ENCODE measurements at places on chromosomes 4 and X.
A peak's percentile ranks its signal among the peaks of the same experiment; 100 is the strongest.

DNA sequence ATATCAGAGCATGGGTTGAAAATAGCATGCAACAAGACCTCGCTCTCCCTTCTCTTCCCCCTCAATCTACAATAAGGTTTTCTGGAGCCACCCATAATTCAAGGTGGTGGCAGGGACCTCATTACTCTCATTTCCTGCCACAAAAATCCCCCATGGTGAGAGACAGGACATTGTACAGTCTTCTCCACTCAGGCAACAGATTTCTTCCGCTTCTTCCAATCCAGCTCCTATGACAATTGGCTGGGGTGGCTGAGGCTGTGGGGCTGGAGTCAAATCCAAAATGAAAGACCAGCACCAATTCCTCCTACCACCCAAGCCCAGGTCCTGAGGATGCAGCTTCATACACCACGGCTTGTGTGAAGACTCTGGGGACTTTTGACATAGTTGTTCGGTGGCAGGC is 40.3 kb upstream of the NKRF start:
- DNase-seq, result no peak

DNA sequence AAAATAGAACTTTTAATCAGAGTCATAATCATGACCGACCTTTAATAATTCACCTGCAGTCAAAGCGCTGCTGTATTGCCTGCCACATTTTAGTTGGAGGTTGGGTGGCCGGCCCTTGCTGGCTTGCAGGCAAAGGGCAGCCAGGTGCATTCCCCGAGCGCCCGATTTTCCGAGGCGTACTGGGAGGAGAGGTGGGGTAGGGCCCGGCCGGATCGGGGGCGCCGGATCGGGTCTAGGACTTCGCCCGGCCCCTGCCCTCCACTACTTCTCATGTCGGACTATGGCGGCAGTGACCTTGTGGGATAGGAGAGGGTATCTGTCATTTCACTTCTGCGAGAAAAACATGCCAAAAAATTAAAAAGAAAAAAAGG is 2.5 kb upstream of the RS1 start:
- no peak for DNase-seq

GRCh38 chr4:107666134-107666533 is 53.9 kb downstream of the PAPSS1 start:
- no peak for DNase-seq

DNA sequence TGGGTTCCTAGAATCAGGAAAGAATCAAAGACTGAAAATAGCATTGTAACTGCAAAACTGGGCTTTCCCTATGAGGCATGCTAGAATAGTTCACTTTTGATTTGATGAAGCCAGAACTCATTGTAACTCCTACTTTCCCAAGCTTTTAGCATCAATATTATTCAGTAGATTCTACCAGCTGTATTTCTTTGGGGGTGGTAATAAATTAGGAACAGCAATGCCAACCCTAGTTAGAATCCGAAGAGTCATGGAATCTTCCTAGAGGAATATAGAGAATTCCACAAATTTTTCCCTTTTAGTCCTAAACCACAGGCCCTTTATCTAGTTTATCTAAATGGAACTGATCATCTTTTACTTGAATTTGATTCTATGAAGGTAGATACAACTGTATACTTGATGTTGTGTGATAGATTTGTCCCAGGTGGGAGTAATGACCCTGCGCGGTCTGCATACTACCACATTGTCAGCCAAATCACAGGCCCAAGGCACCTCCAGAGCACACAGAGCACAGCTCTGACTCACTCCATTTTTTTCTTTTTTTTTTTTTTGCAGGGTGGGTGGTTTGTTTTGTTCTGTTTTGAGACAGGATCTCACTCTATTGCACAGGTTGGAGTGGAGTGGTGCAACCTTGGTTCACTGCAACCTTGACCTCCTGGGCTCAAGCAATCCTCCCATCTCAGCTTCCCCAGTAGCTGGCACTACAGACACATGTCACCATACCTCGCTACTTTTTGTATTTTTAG is 66.6 kb downstream of the EDNRA start:
- DNase-seq, result no peak

DNA sequence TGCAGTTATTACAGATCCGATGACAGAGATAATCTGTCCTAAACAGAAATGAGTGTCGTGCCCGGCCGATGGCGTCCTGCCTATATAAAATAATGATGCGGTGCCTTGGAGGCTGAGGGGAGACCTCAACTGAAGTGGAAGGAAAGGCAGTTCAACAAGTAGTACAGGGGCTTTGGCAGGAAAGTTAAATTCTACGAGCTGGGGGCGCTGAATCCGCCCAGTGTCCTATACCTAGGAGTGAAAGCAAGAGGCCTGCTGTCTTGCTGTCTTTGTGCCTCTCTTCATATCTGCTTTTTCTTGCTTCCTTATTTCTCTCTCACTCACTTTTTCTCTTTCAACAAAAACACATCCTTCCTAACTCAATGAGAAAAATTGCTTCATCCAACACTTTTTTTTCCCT is 82.2 kb upstream of the PRPS2 start:
- no peak for DNase-seq

GRCh38 chr4:184529283-184529682 is 54.9 kb upstream of the IRF2 start:
- DNase-seq, result no peak

- DNase-seq, result no peak
These were observed 425.7 kb upstream of the ZFP42 start for GRCh38 chr4:187569871-187570270.

- no peak for DNase-seq
These were observed 217.2 kb upstream of the PCDH18 start for GRCh38 chr4:137749466-137749865.

GRCh38 chrX:68584221-68584620 is 63.2 kb upstream of the STARD8 start:
- DNase-seq, result no peak

- DNase-seq, result peak; percentile 65
These were observed 30.9 kb downstream of the NIPAL1 start for GRCh38 chr4:48047421-48047844.

DNA sequence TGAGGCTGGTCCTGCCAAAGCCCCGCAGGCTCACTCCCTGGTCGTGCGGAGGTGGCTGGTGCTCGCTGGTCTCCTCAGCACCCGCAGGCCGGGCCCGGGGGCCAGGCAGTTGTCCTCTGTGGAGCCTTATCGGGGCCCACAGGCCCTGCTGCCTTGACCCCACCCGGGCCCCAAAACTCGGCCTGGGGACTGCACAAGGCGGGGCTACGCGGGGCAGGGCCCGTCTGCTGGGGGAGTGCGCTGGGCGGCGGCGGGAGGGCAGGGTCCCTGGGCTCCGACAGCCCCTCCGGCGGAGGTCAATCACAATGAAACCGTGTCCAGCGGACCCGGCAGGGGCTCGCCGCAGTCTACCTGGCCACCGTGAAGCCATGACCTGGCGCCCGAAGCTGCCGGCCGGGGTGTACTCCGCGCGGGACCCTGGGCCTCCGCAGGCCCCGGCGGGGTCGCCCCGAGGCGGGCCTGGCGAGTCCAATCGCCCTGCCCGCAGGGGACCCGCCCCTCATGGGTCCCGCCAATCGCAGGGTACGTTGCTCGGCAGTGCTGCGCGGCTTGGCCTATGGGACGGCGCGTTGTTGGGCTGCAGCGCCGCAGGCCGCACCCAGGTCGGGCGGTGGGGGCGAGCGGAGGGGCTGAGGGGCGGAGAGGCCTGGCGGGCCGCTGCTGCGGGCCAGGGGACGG is at the start of gene ADD1:
TSS of gene ADD1 (plus strand) at position 582 of the 678 bp plus-strand sequence. CDS start 32,072 bp downstream, outside the sequence.
- DNase-seq, result peak; percentile 84

GRCh38 chr4:24070117-24070516 is 180.3 kb upstream of the PPARGC1A start:
- DNase-seq, result no peak

DNA sequence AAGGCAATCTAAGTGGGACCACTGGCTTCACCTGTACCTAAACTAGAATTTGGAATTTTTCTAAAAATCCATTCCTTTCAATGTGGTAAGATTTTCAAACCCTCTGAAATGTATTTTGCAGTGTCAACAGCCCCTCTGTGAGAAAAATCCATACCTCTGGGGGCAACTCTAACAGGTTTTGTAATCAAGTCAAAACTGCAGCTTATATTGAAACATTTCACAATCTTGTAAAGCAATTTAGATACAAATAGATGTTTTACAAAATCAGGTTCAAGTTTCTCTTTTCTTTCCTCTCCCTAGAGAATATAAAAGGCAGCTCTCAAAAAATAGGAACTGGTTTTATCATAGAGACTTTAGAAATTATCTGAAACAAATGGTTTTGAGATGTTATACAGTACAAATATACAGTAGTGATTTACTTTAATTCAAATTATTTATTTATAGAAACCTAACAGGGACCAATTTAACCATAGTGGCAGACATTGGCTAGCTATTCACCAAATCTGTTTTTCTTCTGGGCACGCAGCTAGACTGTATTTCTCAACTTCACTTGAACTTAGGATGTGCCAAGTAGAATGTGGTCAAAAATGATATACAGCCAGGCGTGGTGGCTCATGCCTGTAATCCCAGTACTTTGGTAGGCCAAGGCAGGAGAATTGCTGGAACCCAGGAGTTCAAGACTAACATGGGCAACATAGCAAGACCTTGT is 36.3 kb upstream of the SPINK2 start:
- no peak for DNase-seq

DNA sequence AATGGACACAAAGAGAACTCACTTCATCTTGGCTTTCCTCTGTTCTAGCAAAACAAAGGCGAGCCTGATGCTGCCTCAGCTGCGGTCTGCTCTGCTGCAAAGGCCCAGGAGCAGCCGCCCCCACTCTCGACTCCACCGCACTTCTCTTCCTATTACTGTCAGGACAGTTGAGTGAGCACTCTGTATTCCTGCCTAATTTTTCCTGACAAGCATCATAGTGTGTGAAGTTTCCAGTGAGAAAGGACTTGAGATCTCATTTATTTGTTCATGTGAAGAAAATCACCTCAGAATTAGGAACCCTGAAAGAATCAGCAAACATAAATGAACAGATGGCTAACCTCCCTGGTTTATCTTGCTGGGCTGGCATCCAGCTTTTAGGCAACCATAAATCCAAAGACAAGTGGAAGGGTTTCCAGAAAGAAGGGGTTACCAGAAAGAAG is 15.6 kb downstream of the SCARB2 start:
- no peak for DNase-seq

DNA sequence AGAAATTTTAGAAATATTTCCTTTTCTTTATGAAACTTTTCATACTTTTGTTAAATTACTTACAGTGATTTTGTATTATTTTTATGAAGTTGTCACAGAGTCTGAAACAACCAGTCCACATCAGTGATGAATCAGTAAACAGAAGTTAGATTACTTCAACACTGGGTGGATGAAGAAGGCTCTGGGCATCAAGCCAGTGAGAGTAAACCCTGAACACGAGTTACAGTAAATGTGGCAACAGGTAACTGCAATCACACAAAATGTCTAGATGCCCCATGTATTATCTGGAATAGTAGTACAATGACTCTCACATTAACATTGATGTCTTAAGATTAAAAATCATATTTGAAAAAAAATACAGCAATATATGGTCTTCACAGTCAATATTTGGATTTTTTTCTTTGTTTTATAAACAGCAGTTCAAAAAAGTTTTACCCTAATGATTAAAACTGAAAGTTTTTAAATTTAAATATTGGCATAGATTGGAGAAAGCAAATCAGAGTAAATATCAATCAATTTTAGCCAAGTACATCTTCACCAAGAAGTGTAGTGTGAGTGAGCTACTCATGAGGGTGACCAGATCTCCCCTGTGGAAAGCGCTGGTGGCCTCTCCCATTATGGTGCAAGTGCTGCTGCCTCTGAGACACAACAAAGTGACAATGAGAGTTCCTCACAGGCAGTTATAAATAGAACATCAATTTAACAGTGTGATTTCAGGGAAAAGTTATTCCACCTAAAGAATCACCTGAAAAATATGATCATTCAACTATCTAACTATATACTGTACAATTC is 63.2 kb upstream of the UGT2B7 start:
- DNase-seq, result no peak

DNA sequence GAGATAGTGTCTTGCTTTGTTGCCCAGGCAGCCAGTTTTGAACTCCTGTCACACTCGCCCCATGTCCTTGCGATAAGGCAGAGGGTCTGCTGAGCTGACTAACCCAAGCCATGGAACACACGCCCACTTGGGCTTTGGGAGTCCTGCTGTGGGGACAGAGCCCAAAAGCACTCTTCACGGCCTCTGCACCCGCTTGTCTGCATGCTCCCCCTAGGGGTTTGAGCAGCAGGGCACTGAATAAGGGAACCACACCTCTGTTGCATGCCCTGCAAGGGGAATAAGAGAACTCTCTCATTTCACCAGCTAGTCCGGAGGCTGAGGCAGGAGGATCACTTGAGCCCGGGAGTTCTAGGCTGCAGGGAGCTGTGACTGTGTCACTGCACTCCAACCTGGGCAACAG is 166.0 kb downstream of the STAG2 start:
- DNase-seq, result no peak

DNA sequence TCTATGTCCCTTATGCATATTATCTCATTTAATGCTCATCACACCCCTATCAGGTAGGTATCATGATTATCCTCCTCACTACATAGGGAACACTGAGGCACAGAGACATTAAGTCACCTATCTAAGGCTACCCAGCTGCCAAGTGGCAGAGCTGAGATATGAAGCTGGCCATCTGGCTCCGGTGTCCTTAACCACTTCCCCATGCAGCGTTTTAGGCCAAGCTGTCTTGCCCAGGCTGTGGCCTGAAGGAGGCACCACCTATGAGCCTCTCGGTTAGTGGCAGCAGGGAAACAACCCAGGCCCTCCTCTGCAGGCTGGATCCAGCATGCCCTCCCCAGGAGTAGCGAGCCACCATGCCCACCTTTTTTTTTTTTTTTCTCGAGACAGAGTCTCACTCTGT is 16.3 kb downstream of the PJA1 start:
- no peak for DNase-seq

DNA sequence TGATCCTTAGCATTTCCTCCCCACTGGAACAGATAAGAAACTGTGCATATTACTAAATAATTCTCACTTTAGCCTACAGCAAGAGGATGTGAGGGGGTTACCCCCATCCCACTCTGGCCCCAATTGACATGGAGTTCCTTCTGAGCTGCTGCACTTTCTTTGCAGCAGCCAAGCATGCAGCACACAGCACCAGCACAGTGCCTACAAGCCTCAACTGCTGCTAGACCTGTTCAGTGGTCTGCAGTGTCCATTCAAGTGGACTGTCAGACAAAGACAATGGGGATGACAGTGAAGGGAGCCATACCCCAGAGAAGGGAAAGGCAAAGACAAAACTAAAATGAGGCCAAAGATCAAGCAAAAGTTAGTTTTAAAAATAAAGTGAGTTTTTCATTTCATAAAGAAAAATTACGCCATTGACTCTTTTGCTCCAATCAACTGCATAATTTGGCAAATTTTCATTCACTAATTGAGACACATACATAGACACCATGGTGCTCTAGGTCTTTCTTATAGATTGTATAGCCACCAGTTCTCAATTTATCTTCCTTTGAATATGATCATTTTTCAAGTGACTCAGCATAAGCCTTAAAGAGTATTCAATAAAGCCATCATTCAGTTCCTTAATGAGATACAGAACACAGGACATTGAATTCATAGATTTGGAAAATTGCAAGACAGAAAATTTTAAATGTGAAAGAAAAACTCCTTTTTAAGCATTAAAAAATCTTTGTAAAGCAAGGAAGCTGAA is 410.6 kb downstream of the HNRNPD start:
- no peak for DNase-seq

- DNase-seq, result no peak
These were observed 2.5 kb downstream of the CYBB start for GRCh38 chrX:37782359-37782758.

GRCh38 chr4:40763228-40763716 is 13.5 kb downstream of the NSUN7 start:
- no peak for DNase-seq

GRCh38 chrX:50483283-50483682 is 12.7 kb upstream of the DGKK start:
- DNase-seq, result no peak
